Caco-2 (cell line): ENCODE measurements at places on chromosomes 16 and 17. TPM values are rescaled to one million over a fixed set of nuclear protein-coding genes. Genes with fewer than 3 reads are reported as not detected.
A peak's percentile ranks its signal among the peaks of the same experiment; 100 is the strongest.

DNA sequence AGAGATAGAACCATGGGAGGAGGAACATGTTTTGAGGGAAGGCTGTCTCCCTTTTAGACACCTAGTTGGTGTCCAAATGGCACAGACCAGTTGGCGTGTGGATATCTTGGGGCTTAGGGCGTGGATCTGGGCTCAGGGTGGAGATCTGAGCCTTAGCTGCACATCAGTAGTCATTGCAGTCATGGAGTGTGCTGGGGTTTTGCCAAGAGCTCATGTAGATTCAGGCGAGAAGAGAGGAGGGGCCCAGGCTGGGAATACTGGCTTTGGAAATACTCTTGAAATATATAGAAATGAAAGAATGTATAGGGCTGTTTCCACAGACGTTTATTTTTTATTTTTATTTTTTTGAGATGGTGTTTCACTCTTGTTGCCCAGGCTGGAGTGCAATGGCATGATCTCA is 92.0 kb downstream of the PRKCB start:
- H3K4me1 ChIP-seq, result no peaks in the 10 kb centered on the region
- no peak overlapping the region for H3K27ac ChIP-seq
- no peaks in the 10 kb centered on the region for H3K36me3 ChIP-seq
- no peak overlapping the region for H3K4me3 ChIP-seq

The IFT20 gene
- total RNA-seq, result 86.3 and 89.9 TPM in 2 replicates

GRCh38 chr17:7211491-7212273 is 8.0 kb downstream of the DLG4 start:
- H3K27me3 ChIP-seq, result no peaks in the 10 kb centered on the region
- no peak overlapping the region for H3K27ac ChIP-seq
- H3K4me3 ChIP-seq, result no peak overlapping the region

GRCh38 chr17:67431249-67432015 is 54.4 kb downstream of the PITPNC1 start:
- H3K27ac ChIP-seq, result peak overlapping the region; percentile 31
- no peaks in the 10 kb centered on the region for H3K27me3 ChIP-seq
- DNase-seq, result no peak
- H3K4me3 ChIP-seq, result no peak overlapping the region
- H3K4me1 ChIP-seq, result peaks cover 9% of the 10 kb centered on the region; the same call in 1 of the 2 replicates
- H3K36me3 ChIP-seq, result no peaks in the 10 kb centered on the region

GRCh38 chr16:56417138-56417537 is 8.2 kb downstream of the AMFR start:
- H3K36me3 ChIP-seq, result no peaks in the 10 kb centered on the region
- H3K4me1 ChIP-seq, result no peaks in the 10 kb centered on the region
- no peak overlapping the region for H3K27ac ChIP-seq
- no peak overlapping the region for H3K4me3 ChIP-seq

DNA sequence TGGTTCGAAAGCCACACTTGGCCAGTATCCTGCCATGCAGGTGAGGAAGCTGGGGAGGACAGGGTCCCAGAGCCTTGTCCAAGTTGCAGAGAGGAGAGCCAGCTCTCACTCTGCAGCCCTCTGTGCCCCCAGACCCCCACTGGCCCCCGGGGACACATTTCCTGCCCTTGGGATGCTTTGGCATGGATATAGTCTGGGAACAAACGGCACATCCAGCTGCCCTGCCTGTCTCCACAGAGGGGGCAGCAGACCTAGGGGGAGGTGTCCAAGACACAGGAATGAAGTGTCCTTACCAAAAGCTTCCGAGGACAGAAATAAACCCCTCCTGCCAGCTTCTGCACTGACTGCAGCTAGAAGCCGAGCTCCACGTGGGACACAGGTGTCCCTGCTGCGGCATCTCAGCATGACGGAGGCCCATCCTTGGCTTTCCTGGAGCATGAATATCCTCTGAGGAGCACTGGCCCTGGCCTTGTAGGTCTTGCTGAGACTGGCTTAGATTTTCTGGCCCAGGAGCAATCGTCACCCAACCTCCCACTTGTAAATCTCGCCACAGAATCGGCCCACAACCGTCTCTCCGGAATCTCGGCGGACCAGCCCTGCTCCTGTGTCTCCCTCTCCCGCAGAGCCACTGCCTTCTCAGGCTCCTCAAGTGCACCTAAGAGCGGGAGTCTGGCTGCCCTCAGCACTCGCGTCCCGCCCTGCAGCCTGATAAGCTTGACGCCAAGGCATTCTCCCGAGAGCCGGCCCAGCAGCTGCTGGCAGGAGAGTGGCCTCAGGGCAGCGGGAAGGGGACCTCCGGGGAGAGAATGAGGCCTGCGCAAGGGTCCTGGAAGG is 1.1 kb upstream of the CAPN15 start:
- peak; percentile 67 for DNase-seq
- peak overlapping the region; percentile 76 for H3K4me3 ChIP-seq
- H3K27ac ChIP-seq, result peak overlapping the region; percentile 70
- H3K27me3 ChIP-seq, result no peaks in the 10 kb centered on the region
- 0 out of 2 replicates have a peak, but pooled peaks cover 1% of the 10 kb centered on the region for H3K36me3 ChIP-seq
- H3K4me1 ChIP-seq, result peaks cover 9% of the 10 kb centered on the region

DNA sequence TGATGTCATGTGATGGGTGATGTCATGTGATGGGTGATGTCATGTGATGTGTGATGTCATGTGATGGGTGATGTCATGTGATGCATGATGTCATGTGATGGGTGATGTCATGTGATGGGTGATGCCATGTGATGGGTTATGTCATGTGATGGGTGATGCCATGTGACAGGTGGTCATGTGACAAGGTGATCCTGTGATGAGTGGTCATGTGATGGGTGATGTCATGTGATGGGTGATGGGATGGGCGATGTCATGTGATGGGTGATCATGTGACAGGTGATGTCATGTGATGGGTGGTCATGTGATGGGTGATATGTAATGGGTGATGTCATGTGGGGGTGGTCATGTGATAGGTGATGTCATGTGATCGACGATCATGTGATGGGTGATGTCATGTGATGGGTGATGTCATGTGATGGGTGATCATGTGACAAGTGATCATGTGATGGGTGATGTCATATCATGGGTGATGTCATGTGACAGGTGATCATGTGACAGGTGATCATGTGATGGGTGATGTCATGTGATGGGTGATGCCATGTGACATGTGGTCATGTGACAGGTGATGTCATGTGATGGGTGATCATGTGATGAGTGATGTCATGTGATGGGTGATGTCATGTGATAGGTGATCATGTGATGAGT is 17.2 kb downstream of the CD300LB start:
- H3K27ac ChIP-seq, result peak overlapping the region; percentile 90
- H3K4me3 ChIP-seq, result no peak overlapping the region
- H3K36me3 ChIP-seq, result no peaks in the 10 kb centered on the region

- H3K36me3 ChIP-seq, result no peaks in the 10 kb centered on the region
- H3K27me3 ChIP-seq, result no peaks in the 10 kb centered on the region; the same call in 1 of the 2 replicates
- peaks cover 6% of the 10 kb centered on the region; the same call in 1 of the 2 replicates for H3K4me1 ChIP-seq
- no peak for DNase-seq
- no peak overlapping the region for H3K4me3 ChIP-seq
These were observed 16.4 kb upstream of the METRNL start for GRCh38 chr17:83062818-83063671.

The MT1G gene
- not detected in 2 replicates for total RNA-seq

The RSKR gene
- total RNA-seq, result 15.7 and 18.9 TPM in 2 replicates

The ADAD2 gene
- not detected in 2 replicates for total RNA-seq

- peaks cover 2% of the 10 kb centered on the region for H3K36me3 ChIP-seq
- 0 out of 2 replicates have a peak, but pooled peaks cover 5% of the 10 kb centered on the region for H3K4me1 ChIP-seq
- no peaks in the 10 kb centered on the region for H3K27me3 ChIP-seq
- DNase-seq, result no peak
- peak overlapping the region; percentile 99 for H3K27ac ChIP-seq
These were observed 362 bp downstream of the KLHDC4 start for GRCh38 chr16:87765473-87765775.

DNA sequence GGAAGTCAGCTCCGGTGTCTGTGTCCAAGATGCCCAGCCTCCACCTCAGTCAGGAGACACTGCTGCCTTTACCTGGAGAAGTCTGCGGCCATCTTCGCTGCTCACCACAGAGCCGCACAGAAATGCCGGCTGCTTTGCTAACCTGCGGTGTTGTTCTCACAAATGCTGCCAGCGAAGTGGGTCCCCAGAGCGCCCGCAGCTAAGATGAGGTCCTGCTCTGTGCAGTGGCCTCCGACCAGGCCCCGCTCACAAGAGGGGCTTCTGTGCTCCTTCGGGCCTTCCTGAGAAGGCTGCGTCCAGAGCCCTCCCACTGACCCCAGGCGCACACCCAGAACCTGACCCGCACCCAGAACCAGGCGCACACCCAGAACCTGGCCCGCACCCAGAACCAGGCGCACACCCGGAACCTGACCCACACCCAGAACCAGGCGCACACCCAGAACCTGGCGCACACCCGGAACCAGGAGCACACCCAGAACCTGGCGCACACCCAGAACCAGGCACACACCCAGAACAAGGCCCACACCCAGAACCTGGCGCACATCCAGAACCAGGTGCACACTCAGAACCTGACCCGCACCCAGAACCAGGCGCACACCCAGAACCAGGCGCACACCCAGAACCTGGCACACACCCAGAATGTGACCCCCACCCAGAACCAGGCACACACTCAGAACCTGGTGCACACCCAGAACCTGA is 51.5 kb upstream of the FASN start:
- H3K27me3 ChIP-seq, result no peaks in the 10 kb centered on the region
- 0 out of 2 replicates have a peak, but pooled peaks cover 3% of the 10 kb centered on the region for H3K4me1 ChIP-seq
- no peak overlapping the region for H3K4me3 ChIP-seq
- H3K27ac ChIP-seq, result no peak overlapping the region
- DNase-seq, result no peak
- H3K36me3 ChIP-seq, result no peaks in the 10 kb centered on the region

GRCh38 chr17:28812748-28813377 is 29.7 kb downstream of the FAM222B start:
- H3K27ac ChIP-seq, result peak overlapping the region; percentile 75
- H3K27me3 ChIP-seq, result no peaks in the 10 kb centered on the region
- peak overlapping the region; percentile 96 for H3K4me3 ChIP-seq
- no peaks in the 10 kb centered on the region for H3K36me3 ChIP-seq
- no peak for DNase-seq

DNA sequence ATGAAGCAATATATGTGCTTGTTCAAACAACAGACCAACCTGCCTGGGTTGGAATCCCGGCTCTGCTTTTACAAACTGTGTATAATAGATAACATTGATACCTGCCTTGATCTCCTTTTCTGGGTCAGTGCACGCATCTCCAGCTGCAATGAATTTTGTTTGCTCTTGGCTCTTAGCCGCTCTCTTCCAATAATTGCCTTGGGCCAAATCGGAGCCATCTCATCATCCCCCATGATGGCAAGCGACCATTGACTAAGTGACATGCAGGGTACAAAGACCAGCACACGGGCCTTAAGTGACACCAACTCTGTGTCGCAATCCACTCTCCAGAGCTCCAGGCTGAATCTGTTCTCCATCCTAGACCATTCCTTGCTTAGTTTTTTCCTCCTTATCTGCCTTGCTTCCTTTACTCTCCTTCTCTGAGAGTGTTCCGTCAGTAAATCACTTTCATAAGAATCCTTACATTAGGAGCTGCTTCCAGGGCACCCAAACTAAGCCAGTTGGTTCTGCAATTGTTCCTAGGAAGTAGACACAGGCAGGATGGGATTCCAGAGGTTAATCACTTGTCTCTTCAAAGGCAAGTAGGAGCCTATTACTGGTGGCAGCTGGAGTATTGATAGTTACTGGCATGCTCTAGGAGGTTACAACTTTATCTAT is 134.2 kb downstream of the ABCA8 start:
- no peaks in the 10 kb centered on the region for H3K27me3 ChIP-seq
- peak; percentile 95 for DNase-seq
- peaks cover 30% of the 10 kb centered on the region for H3K4me1 ChIP-seq
- H3K36me3 ChIP-seq, result no peaks in the 10 kb centered on the region
- no peak overlapping the region for H3K4me3 ChIP-seq

DNA sequence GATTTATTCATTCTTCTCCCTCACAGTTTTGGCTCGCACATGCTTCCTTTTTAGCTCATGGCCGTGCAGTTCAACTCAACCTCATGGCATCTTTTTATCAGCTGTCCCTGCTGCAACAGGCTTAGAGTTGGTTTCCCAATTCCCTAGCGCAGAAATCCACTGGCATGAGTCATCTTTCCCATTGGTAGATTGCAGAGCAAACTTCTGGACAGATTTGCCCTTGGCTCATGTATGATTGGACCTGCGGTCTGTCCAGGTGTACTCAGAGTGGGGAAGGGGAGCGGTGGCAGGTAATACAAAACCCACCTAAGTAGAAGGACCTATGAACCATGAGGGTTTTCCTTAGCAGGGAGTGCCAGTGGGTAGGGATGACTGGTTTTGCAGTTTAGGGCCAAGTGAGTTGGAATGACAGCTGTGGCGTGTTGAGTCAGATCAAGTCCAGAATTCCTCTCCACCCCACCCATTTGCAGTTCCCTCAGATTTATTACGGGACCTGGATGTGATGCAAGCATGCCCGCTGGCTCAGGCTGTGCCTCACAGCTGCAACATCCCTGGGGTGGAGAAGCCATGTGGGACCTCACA is 584.7 kb downstream of the WWOX start:
- peak overlapping the region; percentile 83 for H3K27ac ChIP-seq
- no peaks in the 10 kb centered on the region for H3K36me3 ChIP-seq
- no peaks in the 10 kb centered on the region for H3K27me3 ChIP-seq
- DNase-seq, result peak; percentile 63

- H3K4me3 ChIP-seq, result peak overlapping the region; percentile 76
- DNase-seq, result no peak
- no peaks in the 10 kb centered on the region for H3K36me3 ChIP-seq
- H3K27me3 ChIP-seq, result no peaks in the 10 kb centered on the region
- H3K4me1 ChIP-seq, result peaks cover 5% of the 10 kb centered on the region
These were observed 521 bp downstream of the GGA2 start for GRCh38 chr16:23509782-23510163.

- H3K27ac ChIP-seq, result no peak overlapping the region
- DNase-seq, result no peak
- no peaks in the 10 kb centered on the region; the same call in 1 of the 2 replicates for H3K36me3 ChIP-seq
- no peaks in the 10 kb centered on the region for H3K27me3 ChIP-seq
- H3K4me3 ChIP-seq, result no peak overlapping the region
These were observed 3.3 kb downstream of the PGS1 start for GRCh38 chr17:78381601-78382232.

The KRTAP17-1 gene
- not detected in 2 replicates for total RNA-seq

The TAF1C gene
- total RNA-seq, result 69.9 and 79.7 TPM in 2 replicates

DNA sequence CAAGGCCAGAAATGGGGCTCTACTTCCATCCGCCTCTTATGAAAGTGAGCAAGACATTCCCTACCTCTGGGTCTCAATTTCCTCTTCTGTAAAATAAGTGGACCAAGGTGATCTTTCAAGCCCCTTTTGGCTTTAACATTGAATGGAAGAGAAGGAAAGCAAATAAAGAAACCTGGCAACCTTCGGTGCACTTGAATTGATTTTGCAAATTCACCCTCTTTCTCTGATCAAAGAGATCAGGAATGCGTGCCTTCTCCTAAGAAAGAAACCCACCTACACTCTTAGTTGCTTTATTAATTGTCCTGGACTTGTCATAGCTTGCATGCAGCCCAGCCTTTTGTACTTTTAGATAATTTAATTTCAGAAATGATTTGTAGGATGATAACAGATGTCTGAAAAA is 3.0 kb downstream of the MSI2 start:
- peaks cover 2% of the 10 kb centered on the region; the same call in 1 of the 2 replicates for H3K36me3 ChIP-seq
- H3K4me1 ChIP-seq, result peaks cover 19% of the 10 kb centered on the region
- H3K27ac ChIP-seq, result peak overlapping the region; percentile 92
- no peaks in the 10 kb centered on the region for H3K27me3 ChIP-seq
- H3K4me3 ChIP-seq, result no peak overlapping the region

The GP1BA gene
- total RNA-seq, result not detected in 2 replicates

- no peaks in the 10 kb centered on the region; the same call in 1 of the 2 replicates for H3K36me3 ChIP-seq
- H3K4me3 ChIP-seq, result no peak overlapping the region
- no peaks in the 10 kb centered on the region for H3K27me3 ChIP-seq
- peak overlapping the region; percentile 59 for H3K27ac ChIP-seq
These were observed 16.1 kb downstream of the G6PC3 start for GRCh38 chr17:44086364-44087311.

GRCh38 chr16:3444032-3444388 is 530 bp downstream of the NAA60 start:
- H3K36me3 ChIP-seq, result no peaks in the 10 kb centered on the region
- H3K4me1 ChIP-seq, result no peaks in the 10 kb centered on the region
- peak overlapping the region; percentile 54 for H3K4me3 ChIP-seq
- H3K27me3 ChIP-seq, result no peaks in the 10 kb centered on the region

The MSLN gene
- 0.36 and 0.39 TPM in 2 replicates for total RNA-seq
